ENCODE measurements at places on chromosomes 5 and 9.

GRCh38 chr9:20117482-20117881 is 328.6 kb upstream of the SLC24A2 start:
- DNase-seq = no peak

DNA sequence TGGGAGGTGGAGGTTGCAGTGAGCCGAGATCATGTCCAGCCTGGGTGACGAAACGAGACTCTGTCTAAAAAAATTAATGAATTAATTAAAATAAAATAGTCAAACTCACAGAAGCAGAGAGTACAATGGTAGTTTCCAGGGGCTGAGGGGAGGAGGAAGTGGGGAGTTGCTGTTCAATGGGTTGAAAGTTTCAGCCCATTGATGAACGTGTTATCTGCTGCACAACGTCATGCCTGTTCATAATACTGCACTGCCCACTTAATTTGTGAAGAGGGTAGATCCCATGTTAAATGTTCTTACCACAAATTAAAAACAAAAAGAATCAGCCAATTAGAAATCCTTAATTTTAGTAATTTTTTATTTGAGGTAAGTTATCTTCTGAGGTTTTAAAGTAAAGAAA is 16.4 kb upstream of the RUFY1 start:
- DNase-seq = no peak

DNA sequence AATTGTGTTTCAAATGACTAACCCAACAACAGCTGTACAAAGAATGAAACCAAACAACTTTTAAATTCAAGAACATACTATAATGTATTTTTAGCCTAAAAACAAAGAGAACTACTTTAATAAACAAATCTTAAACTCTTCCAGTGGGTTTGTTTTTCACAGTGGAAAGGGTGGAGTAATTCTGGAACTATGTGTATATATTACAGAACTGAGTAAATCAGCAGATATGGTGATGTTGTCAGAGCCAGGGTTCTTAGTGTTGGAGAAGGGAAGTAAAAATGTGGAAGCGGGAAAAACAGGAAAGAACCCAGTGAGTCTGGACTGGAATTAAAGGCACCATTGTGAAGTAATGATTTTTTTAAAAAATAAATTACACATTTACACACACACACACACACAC is 144.9 kb downstream of the CDK5RAP2 start:
- peak; percentile 84 for DNase-seq

DNA sequence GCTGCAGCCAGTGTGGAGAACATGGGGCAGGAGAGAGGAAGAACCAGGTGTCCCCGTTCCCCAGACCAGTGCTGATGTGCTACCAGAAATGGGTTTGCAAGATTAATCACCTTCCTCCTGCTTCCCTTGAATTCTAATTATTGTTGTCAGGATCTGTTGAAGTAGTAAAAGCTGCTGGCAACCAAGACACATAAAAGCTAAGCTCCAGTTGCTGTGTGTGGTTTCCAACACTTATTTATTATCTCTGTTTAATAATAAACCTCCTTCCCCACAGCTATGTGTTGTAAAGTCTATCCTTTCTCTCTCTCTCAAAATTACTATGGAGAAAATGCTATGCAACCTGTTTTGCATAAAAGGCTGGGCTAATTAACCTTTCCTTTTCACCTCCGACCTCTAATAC is 2.3 kb upstream of the RETREG1 start:
- DNase-seq = no peak

GRCh38 chr5:109034306-109034705 is 286.6 kb downstream of the FER start:
- no peak for DNase-seq

- DNase-seq = peak; percentile 43
These were observed 34.2 kb upstream of the MSH3 start for GRCh38 chr5:80620211-80620610.

- no peak for DNase-seq
These were observed 198.6 kb upstream of the SH3GL2 start for GRCh38 chr9:17380126-17380861.

GRCh38 chr9:494764-495163 is 280.1 kb downstream of the DOCK8 start:
- no peak for DNase-seq

DNA sequence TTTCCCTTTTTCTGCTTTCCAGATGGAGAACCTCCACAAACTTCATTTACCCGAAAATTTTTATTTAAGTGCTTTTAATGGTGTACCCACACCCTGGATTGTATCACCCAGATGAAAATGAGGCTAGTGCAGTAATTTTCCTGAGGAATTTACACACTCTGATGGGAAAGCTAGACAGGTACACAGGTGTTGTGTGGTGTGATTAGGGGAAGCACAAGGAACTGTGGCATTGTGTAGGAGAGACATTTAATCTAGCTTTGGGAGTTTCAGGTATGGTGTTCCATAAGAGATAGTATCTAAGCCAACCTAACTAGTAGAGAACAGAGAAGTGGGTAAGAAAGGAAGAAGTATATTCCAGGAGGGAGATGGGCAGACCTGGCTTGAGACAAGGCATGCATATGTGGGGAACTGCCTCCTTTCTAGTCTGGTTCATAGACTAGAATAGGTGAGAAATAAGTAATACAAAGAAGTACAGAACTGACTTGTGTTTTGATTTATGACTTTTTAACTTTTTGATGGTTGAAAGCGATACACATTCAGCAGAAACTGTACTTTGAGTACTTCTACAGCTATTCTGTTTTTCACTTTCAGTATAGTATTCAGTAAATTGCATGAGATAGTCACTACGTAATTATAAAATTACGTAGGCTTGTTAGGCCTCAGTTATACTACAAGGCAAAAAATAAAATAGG is 22.9 kb upstream of the ROPN1L start:
- no peak for DNase-seq

DNA sequence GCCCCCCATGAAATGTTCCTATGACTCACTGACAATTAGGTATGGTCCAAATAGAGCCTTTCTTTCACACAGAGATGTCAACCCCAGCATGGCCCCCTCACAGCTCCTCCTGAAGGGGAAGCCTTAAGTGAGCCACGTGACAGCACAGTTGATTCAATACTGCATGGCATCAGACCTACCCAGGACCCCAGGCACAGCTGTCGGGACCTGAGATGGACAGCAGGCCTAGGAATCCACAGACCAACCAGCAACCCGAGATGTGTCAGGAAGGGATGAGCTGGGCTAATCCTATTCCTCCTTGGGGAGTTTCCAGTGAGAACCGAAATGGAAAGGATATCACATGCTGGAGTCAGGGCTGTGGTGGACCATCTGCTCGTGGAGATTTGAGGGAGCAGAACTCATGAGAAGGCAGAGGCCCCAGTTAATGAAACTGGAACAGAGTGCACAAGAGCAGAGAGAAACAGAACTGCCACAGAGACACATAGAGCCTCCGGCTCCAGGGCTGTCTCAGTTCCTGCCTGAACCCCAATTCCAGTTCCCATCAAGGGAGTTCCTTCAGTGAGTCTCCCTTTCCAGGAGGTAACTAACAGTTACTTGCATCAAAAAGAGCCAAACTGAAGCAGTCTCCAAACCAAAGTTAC is 42.1 kb upstream of the SMIM23 start:
- no peak for DNase-seq

DNA sequence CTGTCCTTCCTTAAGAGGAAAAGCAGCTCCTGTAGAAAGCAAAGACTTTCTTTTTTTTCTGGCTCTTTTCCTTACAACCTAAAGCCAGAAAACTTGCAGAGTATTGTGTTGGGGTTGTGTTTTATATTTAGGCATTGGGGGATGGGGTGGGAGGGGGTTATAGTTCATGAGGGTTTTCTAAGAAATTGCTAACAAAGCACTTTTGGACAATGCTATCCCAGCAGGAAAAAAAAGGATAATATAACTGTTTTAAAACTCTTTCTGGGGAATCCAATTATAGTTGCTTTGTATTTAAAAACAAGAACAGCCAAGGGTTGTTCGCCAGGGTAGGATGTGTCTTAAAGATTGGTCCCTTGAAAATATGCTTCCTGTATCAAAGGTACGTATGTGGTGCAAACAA is 42.3 kb downstream of the NR4A3 start:
- DNase-seq = no peak

DNA sequence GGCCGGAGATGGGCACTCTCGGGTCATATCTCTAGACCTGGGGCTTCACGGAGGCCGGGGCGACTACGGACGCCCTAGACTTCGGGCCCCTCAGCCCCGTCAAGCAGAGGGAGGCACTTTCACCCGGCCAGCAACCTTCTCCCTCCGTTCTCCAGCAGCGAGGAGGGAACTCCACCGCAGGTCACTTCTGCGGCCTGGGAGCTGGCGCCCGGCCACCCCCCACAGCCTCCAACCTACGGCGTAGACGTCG is 201 bp downstream of the DOLK start:
- no peak for DNase-seq

GRCh38 chr5:14153932-14154731 is 11.0 kb downstream of the TRIO start:
- peak; percentile 87 for DNase-seq

DNA sequence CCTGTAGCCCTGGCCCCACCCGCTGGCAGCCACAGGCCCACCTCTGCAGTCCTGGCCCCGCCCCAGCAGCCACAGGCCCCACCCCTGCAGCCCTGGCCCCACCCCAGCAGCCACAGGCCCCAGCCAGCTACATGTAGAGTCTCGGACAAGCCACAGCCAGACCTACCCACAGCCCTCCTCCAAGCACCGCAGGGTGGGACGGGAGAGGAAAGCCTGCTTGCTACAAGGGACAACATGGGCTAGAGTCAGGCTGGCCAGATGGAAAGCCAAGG is 49.5 kb upstream of the SARDH start:
- DNase-seq = peak; percentile 17

GRCh38 chr9:83154087-83154736 is 91.3 kb upstream of the RASEF start:
- peak; percentile 9 for DNase-seq

DNA sequence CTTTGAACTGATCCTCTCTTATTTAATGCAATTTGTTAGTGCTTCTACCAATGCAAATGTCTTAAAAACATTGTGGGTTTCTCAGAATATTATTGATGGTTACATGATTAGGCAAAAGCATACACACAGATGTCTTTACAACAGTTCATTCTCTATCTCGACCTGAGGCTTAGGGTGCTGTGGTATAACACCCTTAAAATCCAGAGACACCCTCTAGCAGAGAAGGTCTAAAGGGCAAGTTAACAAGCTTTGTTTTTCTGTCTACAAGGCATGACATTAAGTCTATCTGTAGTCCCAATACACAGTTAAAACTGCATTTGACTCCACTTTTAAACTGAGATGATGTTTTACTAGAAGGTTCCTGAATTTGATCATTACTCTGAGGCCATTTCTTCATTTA is 518.7 kb upstream of the MEF2C start:
- no peak for DNase-seq

GRCh38 chr5:167965710-167966109 is 325.7 kb upstream of the WWC1 start:
- DNase-seq = no peak

- peak; percentile 37 for DNase-seq
These were observed 424.0 kb upstream of the RGMB start for GRCh38 chr5:98349251-98349989.

- peak; percentile 20 for DNase-seq
These were observed 599 bp downstream of the KIAA1191 start for GRCh38 chr5:176360894-176361436.

- DNase-seq = no peak
These were observed 163.4 kb downstream of the CAAP1 start for GRCh38 chr9:26729187-26729586.

DNA sequence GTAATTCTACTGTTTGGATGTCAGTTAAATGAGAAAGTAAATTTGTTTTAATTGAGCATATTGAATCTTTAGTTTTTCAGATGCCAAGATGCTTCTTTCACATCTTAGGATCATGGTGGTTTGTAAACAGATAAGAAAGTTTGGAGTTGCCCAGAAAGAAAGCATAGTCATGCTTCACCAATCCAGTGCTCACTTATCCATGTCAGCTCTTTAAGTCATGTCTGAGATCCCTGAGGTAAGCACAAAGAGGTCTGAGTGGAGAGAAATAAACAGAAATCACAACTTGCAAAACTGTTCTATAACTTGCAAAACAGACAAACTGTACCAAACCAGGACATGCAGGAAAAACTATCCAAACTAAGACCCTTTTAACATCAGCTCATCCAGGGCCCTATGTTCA is 87.7 kb downstream of the OSTF1 start:
- no peak for DNase-seq

DNA sequence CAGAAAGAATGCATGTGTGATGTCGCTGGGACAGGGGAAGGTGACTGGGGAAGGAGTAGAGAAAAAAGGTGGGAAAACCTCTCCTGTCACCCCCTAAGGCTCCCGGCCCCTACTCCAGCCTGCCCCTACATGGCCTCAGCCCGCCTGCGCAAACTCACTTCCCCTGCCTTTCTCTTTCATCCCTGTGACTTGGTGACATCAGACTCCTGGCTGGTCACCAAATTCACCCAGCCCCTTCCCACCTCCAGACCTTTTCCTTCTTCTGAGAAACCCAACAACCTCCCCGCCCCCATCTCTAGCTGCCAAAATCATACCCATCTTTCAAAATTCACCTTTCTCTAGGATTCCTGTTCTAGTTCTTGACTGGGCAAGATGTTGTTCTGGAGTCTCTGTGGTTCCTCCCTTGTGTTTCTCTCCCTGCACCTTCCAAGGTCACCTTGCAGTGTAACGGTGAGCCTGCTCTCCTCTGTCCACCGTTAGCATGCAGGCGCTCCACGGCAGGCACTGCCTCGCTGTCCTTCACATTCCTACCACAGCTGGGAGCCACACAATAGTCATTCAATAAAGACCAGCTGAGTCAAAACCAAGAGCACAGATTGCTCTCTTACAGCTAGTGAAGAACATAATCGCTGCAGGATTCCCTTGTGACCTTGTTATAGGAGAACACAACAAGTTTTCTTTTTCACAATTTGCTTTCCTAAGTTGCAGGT is 134.5 kb downstream of the FANCC start:
- peak; percentile 21 for DNase-seq

DNA sequence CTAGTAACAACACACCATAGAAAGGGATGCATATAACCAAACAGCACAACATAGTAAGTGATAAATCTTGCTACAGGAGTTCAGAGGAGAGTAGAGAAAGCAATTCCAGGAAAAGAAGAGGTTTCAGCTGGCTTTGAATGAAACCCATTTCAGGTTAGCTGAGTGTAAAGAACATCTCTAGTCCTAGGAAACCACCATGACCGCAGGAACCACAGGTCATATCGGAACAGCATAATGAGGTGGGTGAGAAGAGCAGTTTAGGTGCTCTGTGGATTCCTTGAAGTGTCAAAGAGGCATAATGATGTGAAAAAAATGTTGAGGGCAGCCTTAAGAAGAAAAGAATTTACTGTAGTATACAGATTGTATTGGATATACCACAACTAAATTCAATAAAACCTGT is 507.5 kb downstream of the MTRR start:
- no peak for DNase-seq

DNA sequence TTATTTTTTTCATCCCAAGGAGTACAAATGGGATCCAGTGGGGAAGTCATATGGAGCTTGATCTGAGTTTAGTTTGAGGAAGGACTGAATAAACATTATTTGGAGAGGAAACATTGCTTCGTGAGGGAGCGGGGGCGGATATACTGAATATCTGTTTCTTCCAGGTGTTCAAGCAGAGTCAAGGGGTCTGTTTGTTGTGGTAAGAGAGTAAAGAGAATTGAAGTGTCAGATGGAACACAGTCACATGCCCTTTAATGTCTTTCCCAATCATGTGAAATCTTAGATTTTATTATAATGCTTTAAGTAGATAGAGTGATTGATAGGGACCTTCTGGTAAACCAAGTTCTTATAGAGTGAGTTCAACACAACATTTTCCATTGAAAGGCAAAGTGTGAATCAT is 33.7 kb downstream of the DDX46 start:
- DNase-seq = no peak

All from fibroblast of villous mesenchyme (primary cell).